K562 (cell line): ENCODE measurements at places on chromosomes 16 and 17. TPM values are rescaled to one million over a fixed set of nuclear protein-coding genes. Genes with fewer than 3 reads are reported as not detected.

DNA sequence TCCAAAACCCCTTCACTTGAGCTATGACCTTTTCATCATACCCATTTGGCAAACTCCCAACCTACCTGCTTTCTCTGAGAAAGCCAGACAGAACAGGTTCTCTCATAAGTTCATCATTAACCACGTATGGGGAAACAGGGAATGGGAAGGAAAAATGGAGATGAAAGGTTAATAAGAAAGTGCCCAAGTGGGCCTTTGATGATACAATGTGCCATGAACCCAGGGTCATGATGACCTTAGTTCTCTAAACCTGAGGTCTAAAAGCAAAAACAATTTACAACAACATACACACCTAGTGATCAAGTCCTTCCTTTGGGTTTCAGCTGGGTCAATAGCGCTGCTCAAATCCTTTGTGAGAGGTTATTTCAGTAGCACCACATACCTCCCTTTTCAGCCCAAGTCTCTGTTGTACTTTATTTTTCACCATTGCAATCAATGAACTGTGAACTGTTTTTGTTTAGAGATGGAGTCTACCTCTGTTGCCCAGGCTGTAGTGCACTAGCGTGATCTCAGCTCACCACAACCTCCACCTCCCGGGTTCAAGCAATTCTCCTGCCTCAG lies 14.5 kb upstream of the RANGRF start:
- DNase-seq = no peak

GRCh38 chr17:64502021-64502420 lies 4.1 kb downstream of the DDX5 start:
- no peak for DNase-seq

ABCA9 gene
- not detected in 2 replicates for total RNA-seq

SYNRG gene
- total RNA-seq = 27.8 and 28.2 TPM in 2 replicates

DNA sequence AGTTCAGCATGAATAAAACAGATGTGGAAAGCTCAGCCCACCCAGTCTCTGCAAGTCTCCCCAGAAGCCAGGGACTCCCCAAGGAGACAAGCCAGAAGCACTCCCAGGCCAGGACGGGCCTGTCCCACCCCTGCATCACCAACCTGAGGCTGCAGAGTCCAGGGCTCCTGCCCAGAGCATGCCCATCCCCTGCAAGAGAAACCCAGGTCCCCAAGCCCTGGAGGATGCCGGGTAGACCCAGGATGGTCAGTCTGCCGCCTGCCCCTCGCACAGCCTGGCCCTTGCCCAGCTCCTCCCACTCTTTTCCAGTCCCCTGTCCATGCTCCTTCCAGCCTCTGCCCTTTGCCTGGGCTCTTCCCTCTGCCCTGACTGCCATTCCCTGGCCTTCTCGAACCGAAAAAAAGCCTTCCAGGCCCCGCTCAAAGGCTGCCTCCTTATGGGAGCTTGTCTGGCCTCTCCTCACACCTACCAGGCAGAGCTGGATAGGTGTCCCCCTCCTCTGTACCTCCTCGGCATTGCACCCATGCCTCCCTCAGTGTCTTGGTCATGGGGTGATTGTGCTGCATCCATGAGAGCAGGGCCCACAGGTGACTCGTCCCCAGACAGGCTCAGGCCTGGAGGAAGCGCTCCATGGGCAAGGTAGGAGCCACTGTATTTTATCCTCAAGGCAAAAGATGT lies 44.8 kb downstream of the BEAN1 start:
- DNase-seq = no peak

DNA sequence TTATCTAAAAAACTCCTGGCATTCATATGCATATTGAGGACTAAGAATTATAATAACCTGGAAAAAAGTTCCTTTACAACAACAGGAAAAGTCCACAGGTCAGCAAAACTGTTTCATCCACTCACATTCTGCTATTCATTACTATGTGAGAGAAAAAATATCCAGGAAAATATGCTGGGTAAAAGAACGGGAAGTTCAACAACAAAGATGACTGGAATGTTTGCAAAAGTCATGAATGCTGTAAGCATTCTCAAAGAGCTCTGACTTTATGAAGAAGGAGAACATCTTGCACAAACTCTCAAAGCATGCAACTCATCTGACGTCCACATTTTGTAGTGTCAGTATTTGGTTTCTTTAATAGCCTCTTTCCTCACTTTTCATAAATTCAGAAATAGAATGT lies 56.9 kb upstream of the ALDH3A1 start:
- DNase-seq = no peak
